ENCODE measurements at places on chromosomes 11 and 22.

DNA sequence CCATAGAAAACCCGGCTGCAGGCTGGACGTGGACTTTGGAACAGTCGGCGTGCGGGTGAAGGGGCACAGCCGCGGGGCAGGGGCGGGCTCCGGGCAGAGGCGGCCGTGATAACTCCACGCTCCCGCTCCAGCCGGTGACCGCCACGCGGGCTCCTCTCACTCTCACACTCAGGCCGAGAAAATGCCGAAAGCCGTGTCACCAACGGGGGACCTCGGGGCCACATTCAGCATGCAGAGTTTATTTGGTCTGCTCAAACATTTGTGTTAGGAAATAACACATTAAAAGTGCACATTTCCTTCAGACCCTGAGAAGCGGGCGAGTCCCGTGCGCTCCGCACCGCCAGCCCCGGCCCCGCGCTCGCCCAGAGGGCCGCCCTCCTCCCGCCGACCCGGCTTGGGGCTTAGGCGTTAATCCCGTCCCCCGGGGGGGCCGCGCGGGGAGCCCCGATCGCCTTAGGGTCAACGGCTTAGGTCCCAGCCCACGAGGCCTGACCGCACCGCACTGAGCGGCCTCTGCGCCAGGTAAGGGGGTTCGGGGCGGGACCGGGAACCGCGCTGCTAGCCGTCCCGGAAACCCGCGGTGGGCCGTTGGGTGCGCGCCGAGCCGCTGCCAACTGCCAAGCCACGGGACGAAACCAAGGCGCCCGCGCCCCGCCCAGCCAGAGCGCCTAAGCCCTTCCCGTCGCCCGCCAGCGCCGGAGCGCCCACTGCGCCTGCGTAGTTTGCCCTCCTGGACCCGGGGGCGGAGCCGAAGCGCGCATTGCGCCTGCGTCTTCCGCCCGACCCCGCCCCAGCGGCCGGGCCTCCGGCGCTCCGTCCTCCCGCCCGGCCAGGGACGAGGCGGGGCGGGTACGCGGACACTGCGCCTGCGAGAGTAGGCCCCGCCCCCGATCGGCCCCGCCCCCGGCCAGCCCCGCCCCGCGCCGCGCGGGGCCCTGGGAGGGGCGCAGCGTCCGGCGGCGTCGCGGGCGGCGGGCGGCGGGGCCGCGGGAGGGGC lies at the start of gene ZBED4:
Gene ZBED4, plus strand, starts transcription at position 947 of the 997 bp plus-strand sequence. CDS start 29,819 bp downstream, outside the sequence.
- DNase-seq = peak; percentile 99

- no peak for DNase-seq
These were observed 121.6 kb downstream of the PAX6 start for GRCh38 chr11:31689559-31689958.

DNA sequence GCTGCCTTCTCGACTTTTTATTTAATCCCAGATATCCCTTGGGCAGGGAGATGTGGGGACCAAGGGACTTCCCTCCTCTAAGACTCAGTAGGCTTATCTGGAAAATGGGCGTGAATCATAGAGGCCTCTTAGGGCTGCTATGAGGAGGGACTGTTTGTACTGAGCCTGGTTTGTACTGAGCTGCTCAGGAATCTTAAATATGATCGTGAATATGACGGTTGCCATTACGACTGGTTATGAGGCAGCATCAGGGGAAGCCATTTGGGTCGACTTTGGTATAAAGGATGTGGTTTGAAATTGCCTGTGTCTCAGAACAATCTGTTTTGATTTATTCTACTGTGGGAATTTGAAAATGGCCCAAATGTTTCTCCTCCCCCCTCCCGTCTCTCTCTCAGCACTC lies 20.6 kb downstream of the TSPAN18 start:
- no peak for DNase-seq

- DNase-seq = no peak
These were observed 76.7 kb upstream of the KCNQ1OT1 start for GRCh38 chr11:2776351-2777061.

- no peak for DNase-seq
These were observed 30.4 kb downstream of the PAAF1 start for GRCh38 chr11:73907191-73907590.

DNA sequence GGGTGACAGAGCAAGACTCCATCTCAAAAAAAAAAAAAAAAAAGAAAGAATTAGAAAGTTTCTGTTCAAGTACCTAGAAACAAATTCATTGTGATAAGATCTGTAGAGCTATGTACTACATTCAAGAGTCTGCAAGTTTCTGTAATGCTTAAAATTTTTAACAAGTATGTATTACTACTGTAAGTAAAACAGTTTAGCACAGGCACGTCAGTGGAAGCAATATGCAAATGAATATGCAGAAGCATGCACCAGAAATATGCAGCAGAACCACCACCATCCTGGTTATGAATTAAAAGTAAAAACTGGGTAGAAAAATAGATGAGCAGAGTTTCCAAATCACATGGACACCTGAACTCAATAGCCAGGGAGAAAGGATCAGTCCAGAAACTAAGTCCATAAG lies 19.3 kb downstream of the SBF2 start:
- DNase-seq = no peak

DNA sequence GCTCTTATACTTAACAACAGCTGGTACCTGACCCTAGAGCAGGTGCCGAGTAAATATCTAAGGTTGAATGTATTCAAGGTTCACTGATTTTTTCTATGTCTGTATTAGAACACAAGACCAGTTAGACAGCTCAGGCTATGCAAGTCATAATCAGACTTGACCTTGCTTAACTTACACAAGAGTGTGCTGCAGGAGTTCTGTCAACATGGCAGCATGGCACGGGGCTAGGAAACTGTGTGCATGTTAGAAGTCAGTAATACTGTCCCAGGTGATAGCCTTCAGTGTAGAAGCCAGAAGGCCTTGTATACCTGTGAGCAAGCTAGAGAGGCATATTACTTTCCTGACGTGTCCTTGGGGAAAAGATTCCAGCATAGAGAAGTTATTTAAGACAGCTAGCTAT lies 253.1 kb downstream of the FAT3 start:
- no peak for DNase-seq

DNA sequence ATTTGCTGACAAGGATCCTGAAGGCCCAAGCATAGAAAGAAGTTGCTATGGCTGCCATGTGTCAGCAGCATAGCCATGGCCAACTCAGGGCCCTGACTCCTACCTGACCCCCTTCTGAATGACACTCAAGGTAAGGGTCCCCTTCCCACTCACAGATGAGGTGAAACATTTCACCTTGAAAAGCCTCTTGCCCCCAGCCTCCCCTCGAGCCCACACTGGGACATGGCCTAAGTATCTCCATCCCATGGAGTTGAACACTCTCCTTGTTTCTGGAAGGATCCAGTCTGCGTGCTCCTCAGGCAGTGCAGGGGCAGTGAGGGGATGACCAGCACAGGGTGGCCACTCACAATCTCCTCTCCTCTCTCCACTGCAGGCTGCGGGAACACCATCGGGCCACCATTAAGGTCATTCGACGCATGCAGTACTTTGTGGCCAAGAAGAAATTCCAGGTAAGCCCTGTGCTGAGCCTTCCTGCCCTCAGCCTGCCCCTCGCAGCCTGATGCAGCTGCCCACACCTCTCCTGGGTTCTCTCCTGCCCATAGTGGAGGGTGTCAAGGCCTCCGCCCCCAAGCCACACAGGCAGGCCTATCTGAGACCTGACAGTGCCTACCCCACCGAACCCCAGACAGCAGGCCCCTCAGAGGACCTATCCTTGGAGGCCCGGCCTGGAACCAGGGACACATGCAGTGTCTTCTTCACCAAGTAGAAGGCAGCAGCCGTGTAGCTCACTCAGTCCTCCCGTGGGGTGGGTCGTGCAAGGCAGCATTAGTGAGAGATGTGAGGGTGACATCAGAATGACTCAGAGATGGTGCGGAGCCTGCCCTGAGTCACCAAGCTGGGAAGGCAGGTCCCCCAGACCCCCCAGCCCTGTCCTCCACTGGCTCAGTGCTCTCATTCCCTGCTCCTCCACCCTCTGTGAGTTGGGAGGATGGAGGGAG lies 68.9 kb upstream of the KCNQ1OT1 start:
- no peak for DNase-seq

DNA sequence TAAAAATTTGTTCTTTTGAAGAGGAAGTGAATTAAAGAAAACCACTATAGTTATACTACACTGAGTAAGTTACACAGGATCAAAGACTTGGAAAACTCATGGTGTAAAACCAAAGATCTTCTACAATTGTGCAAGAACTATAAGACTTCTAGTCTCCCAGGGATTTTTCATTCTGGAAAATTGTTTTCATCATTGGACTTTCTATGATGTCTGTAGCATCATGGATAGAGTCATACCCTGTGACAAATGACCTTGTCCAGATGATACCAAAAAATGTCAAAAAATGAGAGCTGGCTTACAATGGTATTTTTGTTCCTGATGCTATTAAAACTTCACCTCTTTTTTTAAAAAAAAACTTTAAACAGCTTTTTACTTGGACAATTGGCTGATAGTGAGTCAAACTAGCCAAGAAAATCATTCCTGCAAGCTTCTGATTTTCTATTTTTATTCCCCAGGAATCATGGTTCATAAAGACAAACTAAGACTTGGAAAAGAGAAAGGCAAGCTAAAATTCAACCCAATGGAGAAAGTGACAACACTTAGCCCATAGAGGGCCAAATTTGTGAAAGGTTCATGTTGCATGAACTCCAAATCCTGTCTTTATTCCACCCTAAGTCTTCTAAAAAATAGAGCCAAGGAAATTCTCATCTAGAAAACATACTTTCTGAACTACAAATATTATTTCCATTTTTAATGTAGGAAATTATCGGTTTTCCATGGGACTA lies 30.7 kb downstream of the ME3 start:
- DNase-seq = no peak

GRCh38 chr22:36885474-36885873 lies 24.7 kb downstream of the NCF4 start:
- no peak for DNase-seq

- DNase-seq = no peak
These were observed 959 bp downstream of the JOSD1 start for GRCh38 chr22:38699784-38700183.

DNA sequence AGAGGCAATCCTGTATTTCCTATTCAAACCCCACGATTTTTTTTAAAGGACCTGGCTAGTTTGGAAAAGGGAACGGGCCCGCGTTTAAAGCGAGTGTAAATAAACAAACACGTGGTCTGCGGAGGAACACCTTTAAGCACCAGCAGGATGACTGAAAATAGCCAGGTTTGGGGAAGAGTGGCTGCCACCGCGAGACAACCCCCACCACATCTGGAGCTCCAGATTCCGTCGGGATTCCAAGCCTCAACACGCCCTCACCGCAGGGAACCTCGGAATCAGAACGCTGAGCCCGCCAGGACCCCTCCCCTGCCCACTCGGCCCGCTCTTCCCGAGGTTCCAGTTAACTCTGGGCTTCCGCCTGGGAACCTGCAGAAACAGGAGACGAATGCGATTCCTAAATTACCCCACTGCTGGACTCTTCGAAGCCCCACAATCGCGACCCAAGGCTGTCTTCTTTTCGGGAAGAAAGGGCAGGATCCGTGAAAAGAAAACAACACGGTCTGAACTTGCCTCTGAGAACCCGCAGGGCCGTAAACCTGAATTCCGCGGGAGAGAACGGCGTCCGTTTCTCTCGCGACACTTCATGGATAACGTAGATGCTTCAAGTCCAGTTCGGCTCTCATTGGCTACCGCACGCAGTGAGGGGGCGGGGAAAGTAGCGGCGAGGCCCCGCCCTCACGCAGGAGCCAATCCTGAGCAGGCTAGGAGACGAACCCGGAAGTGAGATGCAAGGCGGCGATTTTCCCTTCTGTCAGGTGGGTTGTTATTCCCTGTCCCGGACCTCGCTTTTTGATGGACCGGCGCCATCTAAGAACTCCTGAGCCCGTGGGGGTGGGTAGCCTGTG lies at the start of the genes ANKRD49 and MRE11:
Gene ANKRD49, plus strand, starts transcription at position 704 of the 845 bp plus-strand sequence. CDS start 2,710 bp downstream, outside the sequence.
Gene MRE11, minus strand, starts transcription at position 564 of the 845 bp plus-strand sequence. CDS start 1,043 bp downstream, outside the sequence.
- peak; percentile 91 for DNase-seq

- no peak for DNase-seq
These were observed 2.6 kb upstream of the UCP3 start for GRCh38 chr11:74011360-74012073.

- no peak for DNase-seq
These were observed 69.7 kb downstream of the SNX19 start for GRCh38 chr11:130846606-130847005.

DNA sequence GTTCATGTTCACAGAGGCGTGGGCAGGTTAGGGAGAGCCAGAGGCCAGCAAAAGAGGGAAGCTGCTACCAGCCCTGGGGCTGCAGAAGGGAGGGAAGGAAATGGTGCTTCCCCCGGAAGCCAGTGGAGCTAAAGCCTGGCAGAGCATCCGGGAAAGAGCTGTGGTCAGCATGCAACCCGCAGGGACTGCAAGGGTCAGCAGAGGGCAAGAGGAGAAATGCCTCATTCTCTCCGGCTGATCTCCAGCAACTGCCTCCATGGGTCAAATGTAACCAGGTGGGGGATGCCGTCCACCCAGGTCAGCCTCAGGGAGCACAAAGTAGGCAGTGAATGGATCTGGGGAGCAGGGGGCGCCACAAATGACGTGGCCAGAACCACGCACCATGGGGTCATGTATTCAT lies 36.9 kb upstream of the PRR5 start:
- DNase-seq = no peak

GRCh38 chr22:20553947-20554741 lies 46.7 kb downstream of the MED15 start:
- no peak for DNase-seq

GRCh38 chr11:16611401-16611921 lies 127.0 kb upstream of the C11orf58 start:
- no peak for DNase-seq

DNA sequence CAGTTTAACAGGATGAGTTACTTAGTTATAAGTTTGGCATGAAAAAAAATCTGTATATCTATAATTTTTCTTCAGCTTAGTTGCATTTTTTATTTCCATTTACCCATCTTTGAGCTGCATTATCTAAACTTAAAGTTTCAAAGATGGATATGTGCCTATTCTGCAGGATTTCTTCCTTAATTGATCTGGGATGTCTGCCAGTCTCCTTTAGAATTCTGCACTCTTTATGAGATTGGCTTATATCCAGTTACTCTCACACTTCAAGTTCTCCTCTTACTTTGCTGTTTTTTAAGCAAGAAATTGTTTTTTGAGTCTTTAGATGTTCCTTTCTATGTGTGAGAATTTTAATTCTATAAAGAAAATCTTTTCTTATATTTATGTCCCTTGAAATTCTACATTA lies 5.1 kb upstream of the PDGFD start:
- DNase-seq = no peak

DNA sequence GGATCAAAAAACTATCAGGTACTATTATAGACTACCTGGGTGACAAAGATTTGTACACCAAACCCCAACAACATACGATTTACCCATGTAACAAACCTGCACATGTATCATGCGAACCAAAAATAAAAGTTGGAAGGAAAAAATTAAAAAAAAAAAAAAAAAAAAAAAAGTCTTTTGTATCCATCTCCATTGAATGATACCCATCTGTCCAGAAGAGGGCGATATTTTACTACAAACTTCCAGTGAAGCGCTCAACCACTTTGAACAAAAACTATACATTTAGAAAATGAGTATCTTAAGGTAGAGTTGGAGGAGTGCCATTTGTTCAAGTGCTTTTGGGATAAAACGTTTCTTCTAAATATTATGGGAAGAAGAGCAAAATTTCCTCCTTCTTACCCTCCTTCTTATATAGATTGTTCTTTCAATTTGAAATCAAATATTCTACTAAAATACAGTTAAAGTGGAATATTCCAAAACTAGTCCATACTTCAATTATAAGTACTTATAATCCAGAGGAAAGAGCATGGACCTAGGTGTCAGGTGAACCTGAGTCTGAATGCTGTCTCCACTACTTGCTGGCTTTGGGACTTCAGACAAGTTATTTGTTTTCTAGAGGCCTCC lies 23.3 kb downstream of the ARL14EP start:
- DNase-seq = no peak

Measured in stimulated activated CD4-positive, alpha-beta T cell treated with anti-CD3 and anti-CD28 coated beads, Interleukin-1b, Interleukin-23, amount 100 ng/mL, for 4 hours (primary cell).